ENCODE measurements at places on chromosomes 5 and 9.

- no peak for DNase-seq
Measured at GRCh38 chr5:75138689-75139088, 86.3 kb upstream of the GCNT4 start.

DNA sequence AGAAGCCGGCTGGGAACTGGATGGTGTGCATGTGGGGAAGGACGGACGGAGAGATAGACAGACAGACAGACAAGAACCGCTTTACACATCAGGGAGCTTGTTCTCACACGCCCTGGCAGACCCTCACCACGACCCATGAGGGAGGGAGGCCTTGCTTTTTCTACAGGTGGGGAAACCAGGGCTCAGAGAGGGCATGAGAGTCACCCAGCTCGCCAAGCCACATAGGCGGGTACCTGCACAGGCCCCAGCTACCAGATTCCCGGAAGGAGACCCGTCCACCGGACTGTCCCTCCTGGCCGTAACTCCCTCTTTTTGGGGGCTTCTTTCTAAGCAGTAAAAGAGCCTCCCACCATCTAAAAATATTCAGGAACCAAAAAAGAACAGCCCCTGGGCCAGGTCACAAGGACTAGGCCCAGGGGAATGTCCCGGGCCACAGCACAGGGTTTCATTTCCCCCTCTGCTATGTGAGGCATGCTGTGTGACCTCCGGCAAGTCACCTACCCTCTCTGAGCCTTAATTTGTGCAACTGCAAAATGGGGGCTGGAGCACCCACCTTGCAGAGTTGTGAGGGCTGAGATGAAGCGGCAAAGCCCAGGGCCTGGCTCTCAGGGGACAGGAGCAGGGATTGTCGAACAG, 84.4 kb upstream of the SARDH start:
- DNase-seq = no peak

DNA sequence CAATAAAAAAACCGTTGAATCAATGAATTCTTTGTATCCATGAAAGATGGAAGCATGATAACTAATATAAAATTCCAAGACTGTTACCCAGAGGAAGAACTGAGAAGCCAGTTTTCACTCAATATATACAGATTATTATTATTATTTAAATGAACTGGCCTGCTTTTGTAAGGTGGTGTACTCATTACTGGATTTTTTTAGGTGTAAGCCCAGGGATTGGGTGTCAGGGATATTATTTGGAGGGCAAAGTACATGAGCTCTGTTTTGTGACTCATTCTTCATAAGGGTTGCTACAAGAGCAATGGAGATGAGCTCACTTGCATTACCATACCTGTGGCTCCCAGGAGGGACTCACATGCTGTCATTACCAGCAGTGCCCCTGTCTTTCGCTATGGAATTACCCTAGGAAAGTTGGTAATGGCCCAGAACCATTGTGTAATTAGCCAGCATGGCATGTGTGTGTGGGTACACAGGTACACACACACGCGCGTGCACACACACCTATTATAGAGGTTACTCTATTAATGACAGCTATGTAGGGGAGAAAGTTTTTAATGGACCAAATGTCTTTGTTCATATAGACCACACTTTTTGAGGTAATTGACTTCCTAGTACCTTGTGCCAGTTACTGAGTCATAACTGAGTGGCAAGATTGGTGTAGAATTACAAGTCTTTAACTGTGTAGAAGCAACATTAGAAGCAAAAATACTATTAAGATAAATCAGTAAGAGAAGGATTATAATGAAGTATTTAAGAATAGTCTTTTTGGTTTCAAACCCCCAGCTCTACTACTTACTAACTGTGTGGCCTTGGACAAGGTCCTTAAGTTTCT, 143.4 kb downstream of the GDNF start:
- peak; percentile 55 for DNase-seq

DNA sequence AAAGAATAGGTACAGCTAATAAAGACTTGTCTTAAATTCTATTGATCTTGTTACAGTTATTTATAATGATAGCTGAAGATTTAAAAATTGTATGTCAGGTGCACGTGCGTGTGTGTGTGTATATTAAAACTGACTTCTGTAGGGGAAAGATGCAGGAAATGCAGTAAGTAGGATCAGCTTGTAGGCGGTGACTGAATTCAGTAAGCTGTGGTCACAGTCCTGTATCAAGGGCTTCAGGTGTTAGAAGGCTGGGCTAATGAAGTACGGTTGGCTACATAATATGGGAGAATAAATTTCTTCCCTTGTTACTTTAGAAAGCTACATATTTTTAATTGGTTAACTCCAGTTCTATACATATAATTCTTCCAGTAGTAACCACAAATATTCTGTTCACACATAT, 54.2 kb downstream of the LNPEP start:
- no peak for DNase-seq

DNA sequence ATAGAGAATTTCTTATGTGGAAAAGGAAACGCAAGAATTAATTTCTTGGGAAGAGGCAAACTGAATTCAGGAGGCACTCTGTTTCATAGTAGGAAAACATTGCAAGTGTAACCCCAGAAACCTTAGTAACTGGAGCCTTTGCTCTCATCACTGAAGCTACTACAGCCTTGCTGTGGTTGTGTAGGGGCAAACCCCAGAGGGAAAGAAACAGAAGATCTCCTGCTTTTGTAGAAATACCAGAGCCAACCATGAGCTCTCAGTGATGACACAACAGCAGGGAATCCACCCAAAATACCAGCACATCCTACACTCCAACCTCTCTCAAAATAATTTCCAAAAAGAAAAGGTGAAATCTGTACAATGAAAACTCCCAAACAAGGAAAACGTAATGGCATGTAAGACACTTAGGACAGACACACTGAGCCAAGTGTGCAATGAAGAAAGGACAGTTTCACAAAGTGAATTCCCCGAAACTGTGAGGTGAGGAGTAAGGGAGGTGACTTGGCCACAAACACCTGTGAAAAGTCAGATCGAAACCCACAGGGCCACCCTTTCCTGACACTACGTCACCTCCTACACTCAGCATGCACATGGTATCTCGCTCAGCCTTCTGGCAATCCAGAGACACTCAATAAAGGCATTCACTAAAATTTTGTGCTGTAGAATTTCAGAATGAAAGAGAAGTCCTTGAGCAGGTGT, 8.5 kb upstream of the ACSL6 start:
- DNase-seq = no peak

DNA sequence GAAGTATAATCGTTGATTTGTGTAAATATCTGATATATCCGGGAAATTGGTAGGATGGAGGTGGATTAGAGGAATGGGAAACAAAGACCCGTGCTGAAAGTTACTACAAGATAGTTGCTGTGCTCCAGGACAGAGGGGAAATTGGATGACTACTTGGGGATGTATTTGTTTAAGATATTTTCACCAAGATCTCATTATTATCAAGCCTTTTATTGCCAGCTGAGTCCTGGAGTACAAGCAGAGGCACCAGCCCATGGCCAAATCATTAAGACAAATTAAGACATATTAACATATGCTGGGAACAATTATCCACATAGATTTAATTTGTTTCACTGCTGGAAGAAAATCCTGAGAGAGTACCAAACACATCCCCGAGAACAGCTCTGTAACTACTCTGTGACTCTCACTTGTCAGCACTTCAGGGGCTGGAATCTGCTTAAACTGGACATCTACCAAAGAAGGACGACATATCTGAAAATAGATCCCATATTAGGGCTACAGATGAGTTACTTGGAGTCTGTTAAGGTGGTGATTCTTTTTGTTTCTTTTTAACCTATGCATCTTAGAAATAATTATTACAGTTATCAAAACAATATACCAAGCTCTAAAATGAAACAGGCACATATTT, 68.2 kb downstream of the SLC1A1 start:
- no peak for DNase-seq

- no peak for DNase-seq
Measured at GRCh38 chr9:12680757-12681156, 12.4 kb upstream of the TYRP1 start.

- DNase-seq = no peak
Measured at GRCh38 chr9:94160594-94161501, 76.6 kb downstream of the PTPDC1 start.

GRCh38 chr9:120351106-120351505, 228.9 kb downstream of the CDK5RAP2 start:
- DNase-seq = no peak

GRCh38 chr5:146549615-146550014, 33.6 kb upstream of the GPR151 start:
- DNase-seq = no peak

DNA sequence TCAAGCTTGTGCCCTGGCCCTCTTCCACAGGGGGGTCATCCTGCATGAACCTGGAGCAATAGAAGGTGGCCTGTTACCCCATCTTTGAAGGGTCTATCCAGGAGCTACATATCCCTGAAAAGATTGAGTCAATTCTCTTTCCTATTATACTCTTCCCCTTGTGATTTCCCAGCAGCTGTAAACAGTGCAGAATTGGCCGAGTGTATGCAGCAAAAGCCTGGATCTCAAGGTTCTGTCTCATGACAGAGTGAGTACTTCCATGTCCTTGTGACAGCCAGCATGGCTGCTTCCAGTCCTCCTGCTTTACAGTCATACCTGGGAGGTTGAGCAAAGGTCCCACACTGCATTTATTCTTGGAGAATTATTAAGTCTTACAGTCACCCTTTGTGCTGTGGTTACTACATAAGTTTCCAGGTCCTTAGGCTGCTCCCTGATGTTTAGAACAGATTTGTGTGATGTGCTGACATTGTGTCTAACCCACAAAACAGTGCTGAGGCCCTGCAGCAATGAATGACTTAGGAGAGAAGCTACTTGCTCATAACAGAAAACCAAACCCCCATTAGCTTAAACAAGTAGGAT, 67.5 kb downstream of the NREP start:
- DNase-seq = no peak

DNA sequence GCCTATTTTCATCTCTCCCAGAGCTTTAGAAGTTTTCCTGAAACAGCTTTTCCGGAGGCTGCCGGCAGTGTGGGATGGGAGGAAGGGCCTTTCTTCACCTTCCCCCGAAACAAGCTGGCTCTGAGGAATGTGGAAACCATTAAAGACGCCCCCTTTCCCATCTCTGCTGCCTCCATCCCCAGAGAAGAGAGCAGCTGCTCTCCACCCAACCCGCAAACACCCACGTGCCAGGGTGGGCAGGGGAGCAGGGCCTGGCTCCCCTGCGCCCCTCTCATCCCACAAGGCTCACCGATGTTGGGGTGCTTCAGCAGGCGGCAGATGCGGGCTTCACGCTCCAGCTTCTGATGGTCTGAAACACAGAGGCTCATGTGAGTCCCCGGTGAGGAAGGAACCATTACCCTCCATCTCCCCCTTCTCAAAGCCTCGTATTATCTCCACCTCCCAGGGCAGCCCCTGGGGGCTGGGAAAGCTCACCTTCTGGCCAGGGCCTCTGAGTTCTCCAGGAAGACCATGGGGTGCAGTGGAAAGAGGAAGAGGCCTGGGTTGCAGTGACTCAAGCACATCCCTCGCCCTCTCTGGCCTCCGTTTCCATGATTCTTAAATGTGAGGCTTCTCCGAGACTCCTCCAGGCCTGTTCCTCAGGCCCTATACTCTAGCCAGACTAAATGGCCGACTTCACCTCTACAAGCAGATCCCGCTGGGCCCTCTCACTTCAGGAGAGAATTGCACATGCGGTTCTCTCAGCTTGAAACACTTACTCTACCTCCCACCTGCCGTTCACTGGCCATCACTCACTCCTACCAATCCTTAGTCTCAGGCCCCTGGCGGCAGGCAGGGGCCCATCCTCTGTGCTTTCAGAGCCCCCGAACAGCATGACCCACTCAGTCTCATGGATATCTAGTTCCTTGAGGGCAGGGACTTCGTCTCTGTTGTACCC, 24.6 kb downstream of the CAMK2A start:
- DNase-seq = no peak

GRCh38 chr5:120447706-120448239, 16.3 kb upstream of the PRR16 start:
- DNase-seq = no peak

DNA sequence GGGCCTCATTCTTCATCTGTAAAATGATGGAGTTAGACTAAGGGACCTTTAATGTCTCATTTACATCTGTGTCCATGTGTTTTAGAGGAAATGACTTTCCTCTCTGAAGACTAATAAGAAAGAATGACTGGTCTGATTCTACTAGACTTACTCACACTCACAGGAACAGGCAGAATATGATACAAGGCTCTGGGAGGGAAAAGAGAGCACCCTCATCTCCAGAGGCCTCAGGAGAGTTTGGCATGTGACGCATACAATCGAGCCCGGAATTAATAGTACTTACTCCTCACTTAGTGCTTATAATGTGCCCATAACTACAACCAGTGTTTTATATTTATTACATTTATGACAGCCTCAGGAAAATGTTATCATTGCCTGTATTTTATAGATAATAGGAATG, 608.7 kb downstream of the KCTD16 start:
- no peak for DNase-seq

GRCh38 chr5:64693636-64694035, 3.3 kb downstream of the SHISAL2B start:
- DNase-seq = no peak

All from astrocyte of the cerebellum (primary cell).